Midbrain (tissue), 1 donor: ENCODE measurements at places on chromosomes 5 and 9.

- no peak for DNase-seq
These were observed 27.4 kb upstream of the TCERG1 start for GRCh38 chr5:146419696-146420095.

- no peak for DNase-seq
These were observed 286.1 kb upstream of the IRX4 start for GRCh38 chr5:2168601-2169429.

DNA sequence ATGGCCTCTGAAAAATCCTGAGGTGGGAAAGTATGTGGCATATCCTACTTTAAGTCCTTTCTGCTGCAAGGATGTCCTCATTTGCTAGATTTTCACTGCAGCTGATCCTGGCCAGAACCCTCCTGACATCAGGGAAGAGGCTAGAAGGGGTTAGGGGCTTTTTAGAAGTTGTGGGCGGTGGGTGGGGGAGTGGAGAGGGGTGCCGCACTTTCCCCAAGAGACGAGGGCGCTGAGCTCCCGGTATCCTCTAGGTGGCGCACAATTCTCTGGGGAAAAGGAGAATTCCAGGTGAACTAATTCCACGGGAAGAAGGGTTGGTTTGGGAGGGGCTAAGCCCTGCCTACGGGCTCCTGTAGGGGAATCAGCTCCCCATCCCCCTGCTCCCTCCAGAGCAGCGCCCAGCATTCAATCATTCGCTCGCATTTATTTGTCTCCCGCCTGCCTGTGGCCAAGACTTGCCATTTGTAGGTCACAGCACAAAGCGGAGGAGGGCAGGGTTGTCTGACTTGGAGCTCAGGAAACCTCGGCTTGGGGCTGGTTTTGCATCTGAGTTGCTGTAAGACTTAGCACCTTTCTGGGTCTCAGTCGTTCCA, 42.9 kb upstream of the HAND1 start:
- DNase-seq, result no peak

- peak; percentile 10 for DNase-seq
These were observed 532.4 kb downstream of the ANXA1 start for GRCh38 chr9:73683862-73684591.

DNA sequence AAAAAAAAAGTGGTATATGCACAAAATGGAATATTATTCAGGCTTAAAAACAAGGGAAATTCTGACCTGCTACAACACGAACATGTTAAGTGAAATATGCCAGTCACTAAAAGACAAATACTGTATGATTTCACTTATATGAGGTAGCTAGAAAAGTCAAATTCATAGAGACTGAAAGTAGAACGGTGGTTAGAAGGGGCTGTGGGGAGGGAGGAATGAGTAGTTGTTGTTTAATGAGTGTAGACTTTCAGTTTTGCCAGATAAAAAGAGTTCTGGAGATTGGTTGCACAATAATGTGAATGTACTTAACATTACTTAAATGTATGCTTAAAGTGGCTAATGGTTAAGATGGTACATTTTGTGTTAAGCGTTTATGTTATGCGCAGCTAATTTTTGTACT, 79.5 kb upstream of the IL12B start:
- DNase-seq, result no peak

- no peak for DNase-seq
These were observed 79.5 kb upstream of the ERCC6L2 start for GRCh38 chr9:95796029-95796428.

DNA sequence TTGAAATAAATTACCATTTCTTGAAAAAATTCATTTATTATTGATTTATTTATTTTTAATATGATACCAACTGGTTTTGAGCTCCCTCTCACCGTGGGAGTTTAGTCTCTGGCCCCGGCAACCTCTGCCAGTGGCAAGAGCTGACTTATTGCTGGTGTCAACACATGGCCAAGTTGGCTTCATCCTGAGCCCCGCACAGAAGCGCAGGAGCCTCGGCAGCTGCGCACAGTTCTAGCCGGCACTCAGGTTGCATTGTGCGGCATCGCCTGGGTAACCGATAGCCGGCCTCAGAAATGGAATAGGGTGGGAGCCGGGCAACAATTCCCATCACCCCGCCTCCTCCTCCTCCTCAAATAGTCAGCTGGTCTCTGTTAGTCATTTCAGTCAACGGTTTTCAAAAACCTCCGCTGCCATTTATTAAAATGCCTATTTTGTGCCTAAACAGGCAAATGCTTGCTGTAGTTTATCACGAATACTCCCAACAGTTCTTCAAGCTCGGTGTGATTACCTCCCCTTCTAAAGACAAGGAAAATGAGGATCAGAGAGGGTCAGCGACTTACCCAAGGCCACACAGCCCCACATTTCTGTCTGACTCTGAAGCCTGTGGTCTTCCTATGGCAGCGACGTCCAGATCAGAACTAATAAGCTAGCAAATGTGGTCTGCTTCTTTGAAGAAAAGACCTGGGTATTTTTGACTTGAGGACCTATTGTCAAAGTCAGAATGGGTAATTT, 15.7 kb upstream of the MSX2 start:
- no peak for DNase-seq

- DNase-seq, result no peak
These were observed 133.0 kb upstream of the FAM120A start for GRCh38 chr9:93318480-93318879.

GRCh38 chr9:114559830-114560513, 27.6 kb upstream of the ATP6V1G1 start:
- DNase-seq, result no peak

- no peak for DNase-seq
These were observed 12.8 kb upstream of the JADE2 start for GRCh38 chr5:134512661-134512999.

- DNase-seq, result no peak
These were observed 16.4 kb downstream of the TARS1 start for GRCh38 chr5:33457126-33457525.

- no peak for DNase-seq
These were observed 178.4 kb downstream of the PAX5 start for GRCh38 chr9:36855448-36856315.

- no peak for DNase-seq
These were observed 1.2 kb downstream of the JAK2 start for GRCh38 chr9:4986296-4986695.

DNA sequence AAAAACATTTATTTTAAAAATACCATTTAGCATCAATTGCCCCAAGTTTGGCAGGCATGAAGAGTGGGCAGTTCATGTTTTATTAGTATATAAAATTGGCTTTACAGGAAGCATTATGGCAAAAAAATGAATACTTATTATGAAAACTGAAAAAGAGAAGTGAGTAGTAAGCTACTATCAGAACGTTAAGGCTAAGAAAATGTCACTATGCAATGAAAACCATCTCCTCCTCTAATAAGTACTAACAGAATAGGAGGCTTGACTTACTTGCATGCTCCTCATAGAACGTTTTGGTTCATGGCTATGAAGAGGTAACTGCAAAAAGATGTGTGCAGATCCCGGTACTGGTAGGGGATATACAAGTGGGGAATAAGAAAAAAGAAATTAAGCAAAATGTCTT, 23.6 kb downstream of the TICAM2 start:
- no peak for DNase-seq

DNA sequence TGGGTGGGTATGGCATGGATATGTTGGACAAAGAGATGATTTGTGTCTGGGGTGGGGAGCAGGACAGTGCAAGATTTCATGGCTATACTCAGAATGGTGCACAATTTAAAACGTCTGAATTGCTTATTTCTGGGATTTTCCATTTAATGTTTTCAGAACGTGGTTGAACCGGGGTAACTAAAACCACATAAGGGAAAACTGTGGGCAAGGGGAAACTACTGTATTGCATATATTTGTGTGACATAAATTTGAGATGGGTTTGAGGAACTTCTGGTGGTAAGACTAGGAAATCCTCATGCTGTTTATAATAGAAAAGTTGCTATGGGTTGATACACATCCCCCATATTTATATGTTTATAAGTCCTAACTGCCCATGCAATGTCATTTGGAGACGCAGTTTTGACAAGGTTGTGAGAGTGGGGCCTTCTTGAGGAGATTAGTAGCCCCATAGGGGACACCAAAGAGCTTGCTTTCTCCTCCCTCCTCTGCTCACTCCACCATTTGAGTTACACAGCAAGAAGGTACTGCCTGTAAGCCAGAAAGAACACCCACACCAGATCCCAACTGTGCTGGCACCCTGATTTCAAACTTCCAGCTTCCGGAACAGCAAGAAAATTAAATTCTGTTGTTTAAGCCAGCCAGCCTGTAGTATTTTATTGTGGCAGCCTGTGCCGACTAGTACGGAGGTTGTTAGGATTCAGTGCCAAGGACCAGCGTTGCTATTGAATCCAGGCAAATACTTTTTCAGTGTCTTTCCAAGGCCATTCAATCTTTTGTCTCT, 2118.9 kb downstream of the MAT2B start:
- DNase-seq, result no peak

- DNase-seq, result no peak
These were observed 19.8 kb downstream of the JADE2 start for GRCh38 chr5:134545070-134545868.

- peak; percentile 6 for DNase-seq
These were observed 667 bp downstream of the FBXO10 start for GRCh38 chr9:37575511-37575914.

- DNase-seq, result no peak
These were observed 215.1 kb upstream of the MVB12B start for GRCh38 chr9:126111556-126111955.

- DNase-seq, result peak; percentile 86
These were observed 43.7 kb upstream of the TMEM252 start for GRCh38 chr9:68584189-68585033.

GRCh38 chr5:176596689-176597416, 13.1 kb downstream of the GPRIN1 start:
- DNase-seq, result no peak

DNA sequence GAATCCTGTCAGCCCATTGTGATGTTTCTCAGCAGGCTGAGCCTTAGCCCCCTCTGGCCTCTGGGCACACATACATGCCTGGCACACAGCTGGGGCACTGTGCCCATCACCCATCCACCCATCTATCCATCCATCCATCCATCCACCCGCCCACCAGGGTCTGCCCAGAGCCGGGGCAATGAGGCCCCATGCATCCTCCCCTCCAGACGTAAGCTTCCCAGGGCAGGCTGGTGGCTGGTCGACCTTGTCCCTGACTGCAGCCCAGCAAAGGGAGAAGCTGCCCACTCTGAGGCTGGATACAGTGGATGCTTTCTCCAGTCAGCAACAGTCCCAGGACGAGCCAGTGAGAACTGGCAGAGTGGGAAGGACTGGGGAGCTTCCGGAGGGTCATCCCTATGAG, 21.1 kb upstream of the SLC25A51 start:
- DNase-seq, result no peak

DNA sequence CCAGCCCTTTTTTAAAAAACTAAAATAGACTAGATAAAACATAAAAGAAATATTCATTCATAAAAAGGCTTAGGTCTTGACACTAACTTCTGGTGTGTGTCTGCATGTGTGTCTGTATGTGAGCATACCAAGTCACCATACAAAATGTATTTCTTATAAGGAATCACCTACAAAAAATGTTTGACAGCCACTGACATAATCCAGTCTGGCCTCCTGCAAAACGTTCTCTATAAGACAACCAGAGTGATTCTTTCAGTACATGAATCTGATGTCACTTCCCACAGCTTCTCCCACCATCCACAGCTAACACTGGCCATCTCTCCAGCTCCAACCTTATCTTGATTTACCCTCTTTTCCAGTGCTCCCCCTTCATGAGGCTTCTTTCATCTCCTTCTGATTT, 192.3 kb downstream of the TLE1 start:
- no peak for DNase-seq

DNA sequence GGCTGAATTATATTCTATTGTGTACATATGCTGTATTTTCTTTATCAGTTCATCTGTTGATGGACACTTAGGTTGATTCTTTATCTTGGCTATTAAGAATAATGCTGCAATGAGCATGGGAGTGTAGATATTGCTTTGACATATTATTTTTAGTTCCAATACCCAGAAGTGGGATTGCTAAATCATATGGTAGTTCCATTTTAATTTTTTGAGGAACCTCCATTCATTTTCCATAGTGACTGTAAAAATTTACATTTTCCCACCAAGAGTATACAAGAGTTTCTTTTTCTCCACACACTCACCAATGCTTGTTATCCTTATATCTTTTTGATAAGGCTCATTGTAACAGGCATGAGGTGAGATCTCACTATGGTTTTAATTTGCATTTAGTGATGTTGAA, 19.4 kb downstream of the JAK2 start:
- DNase-seq, result no peak

DNA sequence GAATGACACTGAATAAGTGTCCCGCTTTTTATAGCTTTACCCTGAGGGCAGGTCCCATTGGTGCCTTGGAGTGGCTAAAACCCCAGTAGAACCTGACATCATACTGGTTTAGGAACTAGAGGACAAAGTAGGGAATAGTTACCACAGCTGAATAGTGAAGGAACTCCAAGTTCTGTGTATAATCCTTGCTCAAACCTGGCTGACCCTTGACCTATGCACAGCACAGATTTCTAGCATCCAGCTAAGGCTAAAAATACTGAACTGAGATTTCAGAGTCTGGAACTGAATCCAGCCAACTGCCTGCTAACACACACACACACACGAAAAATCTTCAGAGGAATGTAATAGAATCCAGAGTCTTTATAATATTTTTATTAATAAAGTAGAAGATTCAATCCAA, 50.8 kb downstream of the C5 start:
- no peak for DNase-seq

- no peak for DNase-seq
These were observed 42.5 kb upstream of the RIC1 start for GRCh38 chr9:5586391-5586802.

GRCh38 chr9:126672634-126673284, 59.0 kb downstream of the LMX1B start:
- DNase-seq, result no peak

GRCh38 chr9:124913378-124913777, 27.5 kb downstream of the GOLGA1 start:
- DNase-seq, result no peak

DNA sequence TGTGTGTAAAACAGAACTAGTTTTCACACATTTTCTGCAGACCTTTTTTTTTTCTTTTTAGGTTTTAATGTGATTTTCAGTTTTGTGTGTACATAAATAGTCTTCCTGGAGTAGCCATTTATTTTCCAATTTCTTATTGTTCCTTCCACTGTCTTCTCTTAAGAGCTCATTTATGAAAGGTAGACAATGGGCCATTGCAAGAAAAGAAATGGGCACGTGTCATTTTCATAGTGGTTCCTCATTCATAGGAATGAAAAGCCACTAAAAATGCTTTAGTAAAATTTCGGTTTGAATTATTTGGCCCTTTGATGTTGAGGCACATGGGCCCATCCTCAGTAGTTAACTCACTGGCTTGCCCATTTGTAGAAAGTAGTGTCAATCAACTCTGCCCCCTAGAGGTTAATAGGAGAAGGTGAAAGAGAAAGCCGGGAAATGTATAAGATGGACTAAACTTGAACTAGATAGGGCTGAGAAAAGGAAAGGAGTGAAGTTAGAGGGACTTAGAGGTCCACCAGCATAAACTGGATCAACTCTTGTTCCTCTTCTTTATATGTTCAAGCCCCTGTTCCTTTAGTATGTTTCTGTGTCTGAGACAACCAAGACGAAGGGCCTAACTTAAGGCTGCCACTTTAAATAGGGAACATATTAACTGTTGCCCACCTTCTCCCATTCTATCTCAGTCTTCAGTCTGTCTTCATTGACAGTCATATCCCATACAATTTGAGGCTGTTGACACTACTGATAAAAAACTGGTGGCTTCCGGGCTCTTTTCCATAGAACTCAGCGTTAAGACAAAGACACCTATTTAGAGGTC, 72.6 kb downstream of the SMARCA2 start:
- peak; percentile 11 for DNase-seq
